ENCODE measurements at places on chromosomes 3 and 15. TPM values are rescaled to one million over a fixed set of nuclear protein-coding genes. Genes with fewer than 3 reads are reported as not detected.

Gene SLC25A36
- 122 TPM for total RNA-seq

Gene RTP3
- total RNA-seq: 1.2 TPM

Gene WNT7A
- total RNA-seq: 1.4 TPM

Gene MYD88
- 16.4 TPM for total RNA-seq

Gene SLC28A2
- total RNA-seq: not detected

Gene CRYGS
- total RNA-seq: 8.4 TPM

Gene GRAMD2A
- total RNA-seq: 1.9 TPM

Gene VWA5B2
- total RNA-seq: 1.7 TPM

Gene CLDN18
- total RNA-seq: 0.96 TPM

Gene RAP2B
- total RNA-seq: 19.3 TPM

Gene TTLL13
- not detected for total RNA-seq

Gene PDZRN3
- 98.0 TPM for total RNA-seq

Gene ZNF710
- total RNA-seq: 9.4 TPM

Gene EFCAB12
- 1.4 TPM for total RNA-seq

Gene SLC33A1
- 20.9 TPM for total RNA-seq

Gene ZPLD1
- total RNA-seq: 3.6 TPM

Gene SI
- total RNA-seq: 0.24 TPM

Gene COPS2
- total RNA-seq: 156 TPM

Gene REC114
- not detected for total RNA-seq

Gene ESYT3
- total RNA-seq: 4.1 TPM

Gene GDPGP1
- 6.3 TPM for total RNA-seq

Gene SLCO2A1
- 4.3 TPM for total RNA-seq

Gene TGM4
- total RNA-seq: 3.1 TPM

Gene SAXO2
- 2.4 TPM for total RNA-seq

Gene CDHR4
- not detected for total RNA-seq

Gene IFT122
- total RNA-seq: 32.0 TPM

Gene ZBED2
- total RNA-seq: 8.7 TPM
